ENCODE measurements at places on chromosomes 2 and 18.

- no peak for DNase-seq
Measured at GRCh38 chr2:23111263-23111662, 273.7 kb upstream of the KLHL29 start.

- DNase-seq, result no peak
Measured at GRCh38 chr2:85758361-85759256, 4.8 kb downstream of the ATOH8 start.

DNA sequence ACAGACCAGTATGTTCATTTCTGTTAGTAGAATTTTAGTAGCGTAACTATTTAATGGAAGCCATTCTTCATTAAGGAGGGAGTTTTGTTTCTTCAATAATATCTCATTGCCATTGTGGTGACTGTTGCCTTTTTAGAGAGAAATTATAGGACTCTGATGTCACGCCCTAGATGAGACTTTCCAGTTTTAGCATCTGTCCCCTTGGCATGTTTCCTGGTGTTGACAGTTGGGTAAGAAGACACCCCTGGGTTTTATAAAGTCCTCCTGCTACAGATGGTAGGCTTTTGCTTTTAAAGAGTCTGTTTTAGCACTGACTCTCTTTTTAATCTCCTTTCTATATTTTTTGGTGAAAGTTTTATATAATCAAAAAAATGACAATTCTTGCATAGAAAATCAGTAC lies 41.9 kb downstream of the KCNJ3 start:
- no peak for DNase-seq

DNA sequence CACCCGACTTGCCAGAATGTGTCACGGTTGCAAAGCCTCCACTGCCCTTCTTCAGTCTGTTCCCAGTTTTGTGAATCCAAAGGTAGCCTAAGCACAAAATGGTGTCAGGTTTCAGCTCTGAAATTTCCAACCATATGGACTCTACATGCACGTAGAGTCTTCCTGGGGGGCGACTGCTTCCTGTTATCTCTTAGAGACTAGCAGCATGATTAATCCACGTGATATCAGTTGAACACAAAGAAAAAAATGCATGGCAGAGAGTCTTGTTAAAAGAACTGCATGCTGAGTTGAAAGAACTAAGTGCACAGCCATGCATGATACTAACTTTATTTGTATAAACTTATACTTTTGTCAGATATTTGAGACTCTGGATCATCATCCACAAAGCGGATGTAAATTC lies 404.4 kb downstream of the SOCS6 start:
- DNase-seq, result peak; percentile 80

DNA sequence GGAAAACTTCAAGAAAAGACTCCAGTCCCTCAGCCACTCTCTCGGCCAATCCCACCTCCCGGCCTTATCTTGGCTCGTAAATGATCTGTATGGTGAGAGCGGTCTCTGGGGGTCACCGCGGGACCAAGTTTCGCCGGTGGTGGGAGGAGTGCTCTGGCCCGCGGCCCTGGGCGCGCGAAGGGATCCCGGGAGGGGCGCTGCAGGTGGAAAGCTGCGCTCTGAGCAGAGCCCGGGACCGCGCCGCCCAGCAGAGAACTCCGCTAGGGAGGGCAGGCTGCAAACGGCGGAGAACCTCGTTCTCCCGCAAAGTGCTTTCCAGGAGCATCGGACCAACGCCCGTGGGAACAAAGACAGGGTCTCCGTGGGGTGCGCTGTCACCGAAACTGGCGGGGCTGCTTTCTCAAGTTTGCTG lies 622 bp downstream of the LRP2 start:
- peak; percentile 41 for DNase-seq

- DNase-seq, result peak; percentile 14
Measured at GRCh38 chr2:103152556-103152955, 390.7 kb downstream of the TMEM182 start.

- no peak for DNase-seq
Measured at GRCh38 chr2:65607662-65608305, 175.4 kb upstream of the SPRED2 start.

DNA sequence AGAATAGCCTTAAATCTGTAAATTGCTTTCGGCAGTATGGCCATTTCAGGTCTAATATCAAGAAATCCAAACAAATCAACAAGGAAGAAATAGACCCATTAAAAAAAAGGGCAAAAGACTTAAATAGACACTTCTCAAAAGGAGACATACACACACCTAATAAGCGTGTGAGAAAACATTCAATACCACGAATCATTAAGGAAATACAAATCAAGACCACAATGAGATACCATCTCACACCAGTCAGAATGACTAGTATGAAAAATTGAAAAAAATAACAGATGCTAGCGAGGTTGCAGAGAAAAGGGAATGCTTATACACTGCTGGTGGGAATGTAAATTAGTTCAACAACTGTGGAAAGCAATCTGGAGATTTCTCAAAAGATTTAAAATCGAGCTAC lies 243.2 kb downstream of the DSEL start:
- DNase-seq, result no peak

- DNase-seq, result peak; percentile 74
Measured at GRCh38 chr2:201882353-201883090, 76.2 kb downstream of the CDK15 start.

GRCh38 chr2:207718521-207718920 lies 7.1 kb downstream of the CCNYL1 start:
- no peak for DNase-seq

GRCh38 chr2:96664366-96664925 lies 21.9 kb downstream of the FER1L5 start:
- DNase-seq, result no peak

- no peak for DNase-seq
Measured at GRCh38 chr2:30003128-30003527, 81.7 kb upstream of the ALK start.

GRCh38 chr2:38856165-38856564 lies 19.6 kb downstream of the DHX57 start:
- no peak for DNase-seq

GRCh38 chr18:63859781-63860475 lies 27.6 kb upstream of the SERPINB2 start:
- no peak for DNase-seq

- no peak for DNase-seq
Measured at GRCh38 chr2:206798000-206798399, 32.6 kb downstream of the FASTKD2 start.
